ENCODE measurements at places on chromosomes 13 and 19.

DNA sequence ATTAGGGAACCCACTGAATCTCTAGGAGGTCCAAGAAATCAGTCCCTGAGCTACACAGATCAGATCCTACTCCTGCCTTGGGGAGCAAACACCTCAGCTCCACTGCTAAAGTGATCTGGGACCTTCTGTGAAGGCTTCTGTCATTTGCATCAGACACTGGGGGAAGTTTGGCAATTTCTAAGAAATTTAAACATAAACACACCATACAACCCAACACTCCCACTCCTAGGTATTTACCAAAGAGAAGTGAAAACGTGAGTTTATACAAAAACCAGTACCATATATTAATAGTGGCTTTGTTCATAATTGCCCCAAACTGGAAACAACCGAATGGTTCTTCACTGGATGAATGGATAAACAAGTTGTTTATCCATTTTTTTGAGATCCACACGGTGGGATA is 7.3 kb upstream of the TYROBP start:
- no peak for DNase-seq

DNA sequence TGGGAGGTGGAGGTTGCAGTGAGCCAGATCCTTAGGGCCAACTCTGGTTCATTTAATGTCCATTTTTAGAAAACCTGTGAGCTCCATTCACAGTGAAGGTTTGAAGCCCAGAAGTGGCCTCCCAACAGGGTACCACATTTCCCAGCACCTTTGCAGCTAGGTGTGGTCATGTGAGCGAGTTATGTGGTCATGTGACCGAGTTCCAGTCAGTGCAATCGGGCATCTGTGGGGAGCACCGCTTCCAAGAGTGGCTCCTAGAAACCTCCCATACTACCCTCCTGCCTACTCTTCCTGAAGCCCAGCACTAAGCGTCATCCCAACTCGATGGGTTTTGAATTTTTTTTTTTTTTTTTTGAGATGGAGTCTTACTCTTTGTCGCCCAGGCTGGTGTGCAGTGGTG is 663 bp upstream of the PLA2G4C start:
- no peak for DNase-seq

- DNase-seq: no peak
Observed at GRCh38 chr19:56423985-56424353, 19.8 kb downstream of the ZNF583 start.

- no peak for DNase-seq
Observed at GRCh38 chr13:98746968-98747367, 5.5 kb downstream of the SLC15A1 start.

GRCh38 chr13:40629678-40630384 is 36.6 kb downstream of the FOXO1 start:
- DNase-seq: no peak

DNA sequence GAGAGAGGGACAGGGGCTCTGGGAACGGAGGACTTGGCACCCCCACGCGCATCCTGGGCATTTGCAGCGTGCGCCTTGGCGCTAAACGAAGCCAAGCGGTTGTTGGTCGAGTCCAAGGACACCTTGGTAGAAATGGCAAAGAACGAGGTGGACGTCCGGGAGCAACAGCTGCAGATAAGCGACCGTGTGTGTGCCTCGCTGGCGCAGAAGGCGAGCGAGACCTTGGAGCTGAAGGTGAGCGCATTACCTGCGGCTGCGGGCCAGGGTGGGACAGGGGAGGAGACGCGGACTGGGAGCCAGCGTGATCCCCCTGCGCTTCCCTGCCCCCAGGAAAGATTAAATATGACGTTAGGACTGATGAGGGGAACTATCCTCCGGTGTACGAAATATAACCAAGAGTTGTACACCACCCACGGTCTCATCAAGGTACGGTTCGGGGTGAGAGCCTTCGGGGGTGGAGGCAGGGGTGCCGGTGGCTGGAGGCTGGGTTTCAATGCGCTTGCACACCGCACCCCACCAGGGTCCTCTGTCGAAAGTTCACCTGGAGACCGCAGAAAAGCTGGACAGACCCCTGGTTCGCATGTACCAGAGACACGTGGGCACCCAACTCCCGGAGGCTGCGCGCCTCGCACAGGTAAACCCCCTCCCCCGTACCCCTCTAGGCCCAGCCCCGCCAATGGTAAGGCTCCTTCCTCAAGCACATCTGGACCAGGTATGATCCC is 27.8 kb upstream of the CASP14 start:
- no peak for DNase-seq

GRCh38 chr13:97256343-97256783 is 34.2 kb downstream of the MBNL2 start:
- DNase-seq: no peak

DNA sequence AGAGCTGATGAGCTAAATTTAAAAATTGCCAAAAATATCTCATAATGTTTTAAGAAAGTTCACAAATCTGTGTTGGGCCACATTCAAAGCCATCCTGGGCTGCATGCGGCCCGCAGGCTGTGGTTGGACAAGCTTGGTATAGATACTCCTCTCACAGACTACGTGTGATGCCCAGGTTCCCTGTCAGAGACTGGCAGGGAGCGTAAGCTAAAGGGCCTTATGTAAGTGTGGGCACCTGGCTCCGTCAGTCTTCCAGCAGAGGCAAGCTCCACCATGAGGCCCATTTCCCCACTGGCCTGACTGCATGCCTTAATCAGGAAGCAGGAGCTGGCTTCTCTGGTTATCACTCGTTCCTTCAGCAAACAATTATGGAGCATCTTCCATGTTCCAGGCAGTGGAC is 200.2 kb downstream of the FOXO1 start:
- no peak for DNase-seq

DNA sequence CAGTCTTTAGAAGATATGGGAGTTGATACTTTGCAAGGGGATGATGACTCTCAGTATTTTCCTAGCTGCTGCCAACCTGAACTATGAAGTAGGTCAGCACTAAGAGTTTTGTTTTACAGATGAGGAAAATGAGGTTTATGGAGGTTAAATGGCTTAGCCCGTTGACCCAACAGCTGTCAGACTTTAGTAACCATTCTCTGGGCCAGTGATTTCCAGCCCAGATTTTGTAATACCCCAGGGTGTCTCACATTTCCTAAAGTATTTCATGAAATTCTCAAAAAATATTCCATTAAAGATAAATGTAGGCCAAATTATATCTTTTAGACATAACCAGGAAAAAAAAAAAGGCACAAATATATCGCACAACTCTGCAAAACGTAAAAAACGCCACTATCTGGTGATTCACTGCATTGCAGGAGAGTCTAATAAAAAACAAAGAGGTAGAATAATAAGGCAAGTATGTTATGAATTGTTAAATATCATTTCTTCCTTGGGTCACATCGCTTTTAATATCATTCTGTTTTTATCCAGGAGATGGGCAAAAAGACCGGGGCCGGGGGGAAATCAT is 112.5 kb downstream of the DACH1 start:
- no peak for DNase-seq

DNA sequence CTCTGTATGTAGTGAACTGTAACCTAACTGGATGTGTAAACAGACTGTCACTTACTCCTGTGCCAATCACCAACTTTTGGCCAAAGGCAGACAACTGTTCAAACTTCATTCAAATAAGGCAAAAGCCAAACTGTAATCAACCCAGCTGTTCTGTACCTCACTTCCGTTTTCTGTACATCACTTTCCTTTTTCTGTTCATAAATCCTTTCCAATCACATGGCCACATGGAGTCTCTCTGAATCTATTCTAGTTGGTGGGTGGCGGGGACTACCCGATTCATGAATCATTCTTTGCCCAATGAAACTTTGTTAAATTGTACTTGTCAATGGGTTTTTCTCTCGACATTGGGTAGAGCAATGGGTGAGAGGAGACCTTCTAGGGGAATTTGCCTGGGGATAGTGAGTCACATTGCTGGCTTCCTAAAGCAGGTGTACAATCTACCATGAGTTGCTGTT is 178.3 kb upstream of the RFC3 start:
- peak; percentile 41 for DNase-seq

DNA sequence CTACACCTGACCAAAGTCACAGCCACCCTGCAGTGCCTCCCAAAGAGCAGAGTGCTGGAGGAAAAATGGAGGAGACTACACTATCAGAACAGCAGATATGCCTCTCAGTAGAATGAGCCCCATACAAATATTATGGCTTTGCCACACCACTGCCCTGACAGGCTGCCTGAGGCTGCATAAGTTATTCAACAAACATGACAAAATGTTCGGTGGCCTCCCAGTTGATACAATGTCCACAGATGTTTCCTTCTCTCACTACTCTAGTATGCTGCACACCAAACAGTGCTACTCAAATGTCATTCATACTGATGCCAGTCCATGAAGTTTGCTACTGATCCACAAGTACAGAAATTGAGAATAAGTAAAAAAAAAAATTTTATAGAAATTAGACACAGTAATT is 41.0 kb downstream of the N4BP2L2 start:
- DNase-seq: no peak

GRCh38 chr19:20482721-20483120 is 82.9 kb downstream of the ZNF737 start:
- no peak for DNase-seq

GRCh38 chr13:23140492-23140891 is 40.3 kb upstream of the SGCG start:
- no peak for DNase-seq

DNA sequence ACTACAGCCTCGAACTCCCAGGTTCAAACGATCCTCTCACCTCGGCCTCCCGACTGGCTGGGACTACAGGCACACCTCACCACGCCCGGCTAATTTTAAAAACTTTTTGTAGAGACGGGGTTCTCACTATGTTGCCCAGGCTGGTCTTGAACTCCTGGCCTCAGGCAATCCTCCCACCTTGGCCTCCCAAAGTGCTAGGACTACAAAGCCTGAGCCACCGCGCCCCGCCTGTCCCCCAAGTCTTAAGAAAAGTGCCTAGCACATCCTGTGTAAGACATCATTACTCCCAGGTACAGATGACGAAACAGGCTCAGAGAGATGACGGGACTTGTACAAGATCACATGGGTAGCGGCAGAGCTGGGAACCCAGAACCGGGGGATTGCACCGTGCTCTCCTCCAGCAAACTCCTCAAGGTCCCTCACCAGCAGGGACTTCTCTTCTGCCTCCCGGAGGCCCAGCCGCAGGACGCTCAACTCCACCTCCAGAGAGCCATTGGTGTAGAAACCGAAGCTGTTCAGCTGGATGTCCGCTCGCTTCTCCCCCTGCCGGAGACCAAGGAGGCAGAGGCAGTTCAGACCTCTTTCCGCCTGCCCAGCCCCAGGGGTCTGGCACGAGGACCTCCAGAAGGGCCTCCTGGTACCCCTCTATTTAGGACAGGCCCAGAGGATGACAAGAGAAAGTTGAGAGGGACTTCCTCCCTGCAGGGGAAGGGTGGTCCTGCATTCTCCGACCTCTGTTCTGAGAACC is 1.0 kb downstream of the GPR108 start:
- peak; percentile 58 for DNase-seq

GRCh38 chr19:47499863-47500830 is 14.7 kb downstream of the NAPA start:
- no peak for DNase-seq

DNA sequence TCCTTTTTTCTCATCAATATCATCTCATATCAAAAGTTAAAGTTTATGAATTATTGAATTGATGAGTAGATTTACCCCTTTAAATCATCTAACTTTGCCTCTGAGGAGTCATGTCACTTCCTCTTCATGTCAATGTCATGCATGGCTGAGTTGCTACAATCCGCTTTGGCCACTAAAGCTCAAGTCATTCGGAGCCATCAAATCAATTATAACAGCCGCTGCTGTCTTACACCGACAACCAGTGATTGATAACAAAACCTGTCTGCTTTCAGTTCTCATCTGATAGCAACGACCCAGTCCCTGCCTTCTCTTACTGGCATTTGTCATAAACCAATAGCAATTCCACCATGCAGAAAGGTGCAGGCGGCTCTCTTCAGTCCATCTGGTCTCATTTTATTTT is 429.3 kb downstream of the DIAPH3 start:
- DNase-seq: no peak

DNA sequence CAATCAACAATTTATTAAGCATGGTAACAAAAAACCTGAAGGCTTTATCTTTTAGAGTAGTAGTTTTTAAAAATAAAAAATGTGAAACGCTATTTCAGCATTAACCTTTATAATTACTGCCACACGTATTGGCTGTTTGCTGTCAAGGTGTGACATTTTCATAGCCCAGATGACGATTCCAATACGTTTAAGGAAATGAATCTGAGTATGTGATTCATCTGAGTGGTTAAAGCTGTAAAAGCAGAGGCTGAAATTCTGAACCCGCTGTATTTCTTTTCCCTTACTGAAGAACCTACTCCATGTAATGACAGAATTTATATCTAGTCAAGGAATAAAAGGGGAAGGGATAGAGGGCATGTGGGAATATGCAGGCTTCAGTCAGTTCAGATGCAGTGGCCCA is 166.0 kb downstream of the LMO7 start:
- no peak for DNase-seq

DNA sequence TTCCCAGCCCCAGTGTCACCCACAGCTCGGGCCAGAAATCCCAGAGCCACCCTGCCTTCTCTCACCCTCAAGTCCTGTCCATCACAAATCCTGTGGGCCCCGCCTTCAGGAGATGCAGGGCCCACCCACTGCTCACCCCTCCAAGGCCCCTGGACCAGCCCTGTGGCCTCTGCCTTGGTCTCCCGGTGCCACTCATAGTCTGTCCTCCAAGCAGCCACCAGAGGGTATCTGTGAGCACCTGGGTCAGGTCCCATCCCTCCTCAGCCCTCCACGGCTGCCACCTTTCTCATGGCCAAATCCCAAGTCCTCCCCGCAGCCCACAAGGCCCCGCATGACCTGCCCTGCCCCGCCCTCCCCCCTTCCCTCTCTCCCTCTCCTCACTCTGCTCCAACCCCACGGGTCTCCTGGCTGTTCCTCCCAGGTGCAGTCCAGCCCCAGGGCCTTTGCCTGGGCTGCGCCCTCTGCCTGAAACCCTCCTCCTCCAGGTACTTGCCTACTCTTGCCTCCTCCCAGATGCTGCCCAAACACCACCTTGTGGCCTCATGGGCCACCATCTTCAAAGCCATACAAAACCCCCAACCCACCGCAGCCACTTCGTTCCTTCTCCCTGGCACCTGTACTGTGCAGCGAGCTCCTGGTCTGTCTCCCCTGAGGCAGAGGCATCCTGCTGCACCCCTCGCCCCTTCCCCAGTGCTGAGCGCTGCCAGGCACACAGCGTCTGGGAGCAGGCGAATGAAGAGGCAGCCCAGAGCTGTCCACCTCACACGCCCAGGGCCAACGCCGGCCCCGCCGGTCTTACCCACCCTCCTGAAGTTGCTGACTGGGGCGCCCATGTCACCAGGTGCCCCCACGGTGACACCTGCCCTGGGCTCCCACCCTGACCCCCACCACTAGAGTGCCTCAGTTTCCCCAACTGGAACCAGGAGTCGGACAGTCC is 13.2 kb upstream of the UQCR11 start:
- peak; percentile 15 for DNase-seq

- DNase-seq: no peak
Observed at GRCh38 chr13:27592865-27593264, 27.5 kb downstream of the LNX2 start.

GRCh38 chr19:47444388-47444821 is 25.1 kb upstream of the MEIS3 start:
- DNase-seq: no peak

GRCh38 chr19:51116736-51117286 is 7.9 kb upstream of the SIGLEC9 start:
- no peak for DNase-seq
